Mesothelial cell of epicardium (in vitro differentiated cells): ENCODE measurements at places on chromosomes 11 and 22.

DNA sequence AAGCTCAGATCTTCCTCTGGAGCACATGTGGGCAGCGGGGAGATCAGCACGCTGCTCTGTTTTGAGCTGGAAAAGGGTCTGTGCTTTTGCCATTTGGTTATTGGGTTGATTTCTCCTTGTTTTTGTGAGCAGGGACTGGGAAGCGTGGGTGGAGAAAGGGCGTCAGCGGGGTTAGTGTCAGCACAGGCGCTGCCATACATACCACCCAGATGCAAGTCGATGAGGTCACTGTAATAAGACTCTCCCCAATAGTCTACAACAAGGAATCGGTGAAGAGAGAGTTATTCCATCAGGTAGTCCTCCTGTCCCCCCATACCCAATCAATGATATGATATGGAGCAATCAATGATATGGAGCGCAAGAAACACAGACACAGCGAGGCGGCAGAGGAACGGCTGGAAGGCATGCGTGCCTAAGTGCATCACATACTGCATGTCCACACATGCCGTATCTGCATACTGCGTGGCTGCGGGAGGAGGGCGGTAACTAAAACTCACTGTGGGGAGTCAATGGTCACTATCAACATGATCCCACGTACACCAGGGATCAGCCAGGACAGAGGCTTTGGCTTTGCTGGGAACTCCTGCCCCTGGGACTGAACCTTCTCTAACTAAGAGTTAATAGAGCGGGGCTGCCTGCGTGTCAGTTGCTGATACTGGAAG lies 29.5 kb upstream of the BID start:
- DNase-seq: no peak

GRCh38 chr11:123178186-123178585 lies 16.9 kb downstream of the CLMP start:
- DNase-seq: no peak

DNA sequence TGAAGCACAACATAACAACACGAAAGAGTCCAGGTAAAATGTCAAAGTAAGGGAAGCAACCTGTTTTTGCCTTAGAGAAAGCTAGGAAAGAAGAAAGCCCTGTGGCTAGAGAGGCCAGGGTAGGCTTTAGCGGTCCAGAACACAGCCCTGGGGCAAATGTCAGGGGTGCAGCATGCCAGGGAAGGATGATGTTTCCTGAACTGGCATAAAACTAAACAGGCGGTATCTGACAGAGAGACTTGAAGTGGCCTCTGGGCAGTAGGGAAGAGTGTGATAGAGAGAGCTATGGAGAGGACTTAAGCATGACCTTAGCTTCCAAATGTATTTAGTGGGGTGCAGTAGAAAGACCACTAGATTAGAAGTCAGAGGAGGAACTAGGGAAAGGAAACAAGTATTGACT lies 103.5 kb downstream of the KCNC1 start:
- DNase-seq: no peak

- no peak for DNase-seq
Measured at GRCh38 chr11:44849922-44850321, 100.8 kb downstream of the TP53I11 start.
